ENCODE measurements at places on chromosomes 5 and 9. TPM values are rescaled to one million over a fixed set of nuclear protein-coding genes. Genes with fewer than 3 reads are reported as not detected.

DNA sequence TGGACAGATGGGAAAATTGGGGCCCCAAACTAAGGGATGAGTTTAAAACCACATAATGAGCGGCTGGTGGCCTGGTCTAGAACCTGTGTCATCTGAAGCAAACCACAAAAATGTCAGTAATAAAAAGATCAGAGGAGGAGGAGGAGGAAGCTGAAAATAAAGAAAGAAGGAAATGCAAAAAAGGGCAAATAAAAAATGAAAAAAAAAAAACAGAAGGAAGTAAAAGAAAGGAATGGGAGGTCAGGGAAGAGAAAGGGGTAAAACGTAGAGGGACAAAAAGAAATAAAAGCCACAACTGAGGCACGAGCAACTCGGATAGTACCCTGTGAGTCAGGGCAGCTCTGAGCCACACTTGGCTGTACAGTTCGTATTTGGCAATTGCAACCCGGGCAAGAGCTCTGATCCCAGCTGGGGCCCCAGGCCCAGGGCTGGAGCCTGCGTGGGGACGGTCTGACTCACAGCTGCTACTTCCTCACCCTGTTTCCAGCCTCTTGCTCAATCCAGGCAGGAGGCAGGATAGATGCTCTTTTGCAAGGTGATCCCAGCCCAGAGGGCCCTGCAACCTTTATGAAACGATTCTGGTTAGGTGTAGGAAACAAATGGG is 137.9 kb upstream of the TRIM32 start:
- DNase-seq = peak; percentile 9
- H3K4me1 ChIP-seq = peaks cover 5% of the 10 kb centered on the region
- no peaks in the 10 kb centered on the region for H3K27me3 ChIP-seq
- H3K36me3 ChIP-seq = no peaks in the 10 kb centered on the region
- H3K27ac ChIP-seq = no peak overlapping the region

- peaks cover 28% of the 10 kb centered on the region for H3K27me3 ChIP-seq
- DNase-seq = no peak
- peaks cover 30% of the 10 kb centered on the region for H3K36me3 ChIP-seq
- no peak overlapping the region for H3K4me3 ChIP-seq
- no peak overlapping the region for H3K27ac ChIP-seq
- no peaks in the 10 kb centered on the region for H3K4me1 ChIP-seq
These were observed 10.0 kb downstream of the BARHL1 start for GRCh38 chr9:132592451-132592850.

- H3K27ac ChIP-seq = no peak overlapping the region
- peaks cover 40% of the 10 kb centered on the region for H3K4me1 ChIP-seq
- peak; percentile 71 for DNase-seq
- H3K27me3 ChIP-seq = peaks cover 14% of the 10 kb centered on the region
These were observed 31.9 kb downstream of the ANKRD33B start for GRCh38 chr5:10595672-10596309.

ERCC8 gene
- 9.0 TPM for total RNA-seq

- no peak overlapping the region for H3K4me3 ChIP-seq
- no peak for DNase-seq
- no peaks in the 10 kb centered on the region for H3K4me1 ChIP-seq
- H3K36me3 ChIP-seq = no peaks in the 10 kb centered on the region
- no peak overlapping the region for H3K27ac ChIP-seq
These were observed 40.2 kb downstream of the SLC1A3 start for GRCh38 chr5:36646507-36647023.

All from activated CD4-positive, alpha-beta T cell treated with anti-CD3 and anti-CD28 coated beads for 36 hours (primary cell).